Stimulated activated CD4-positive, alpha-beta T cell treated with anti-CD3 and anti-CD28 coated beads, Interleukin-2, amount 100 ng/mL, for 48 hours (primary cell): ENCODE measurements at places on chromosomes 13 and 19.
A peak's percentile ranks its signal among the peaks of the same experiment; 100 is the strongest.

DNA sequence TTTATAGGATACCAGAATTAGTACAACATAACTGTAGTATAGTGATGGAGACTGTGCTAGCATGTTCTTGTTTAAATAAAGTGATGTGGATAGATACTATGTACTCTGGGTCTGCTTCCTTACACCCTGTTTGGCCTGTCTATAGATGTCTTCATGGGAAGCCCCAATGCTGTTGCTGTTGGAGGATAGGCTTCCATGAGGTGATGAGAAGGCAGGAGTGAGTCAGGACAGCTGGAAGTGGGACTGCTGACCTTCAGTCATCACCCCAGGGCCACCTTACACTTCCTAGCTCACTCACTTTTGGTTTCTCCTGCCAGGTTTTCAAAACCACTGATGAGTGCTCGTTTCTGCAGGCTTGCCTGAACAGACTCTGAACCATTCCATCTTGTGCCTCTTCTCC lies 4.2 kb downstream of the KCTD4 start:
- no peak for DNase-seq

DNA sequence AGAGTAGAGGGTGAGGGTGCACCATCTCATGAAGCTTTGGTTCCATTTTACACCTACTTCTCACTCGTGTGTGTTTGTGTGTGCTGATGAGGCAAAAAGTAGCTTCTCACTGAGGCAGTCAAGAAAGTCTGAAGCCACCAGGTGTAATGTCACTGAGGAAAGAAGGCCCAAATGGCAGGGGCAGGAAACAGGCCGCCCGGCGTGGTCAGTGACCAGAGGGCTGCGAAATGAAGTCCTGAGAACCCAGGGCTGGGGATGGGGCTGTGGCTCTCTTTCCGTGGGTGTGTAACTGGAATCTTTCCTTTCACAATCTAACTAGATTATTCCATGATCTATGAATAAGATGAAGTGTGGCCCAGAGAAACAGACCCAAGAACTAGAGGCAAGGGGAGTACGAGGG lies 25.5 kb upstream of the TFDP1 start:
- DNase-seq: no peak

DNA sequence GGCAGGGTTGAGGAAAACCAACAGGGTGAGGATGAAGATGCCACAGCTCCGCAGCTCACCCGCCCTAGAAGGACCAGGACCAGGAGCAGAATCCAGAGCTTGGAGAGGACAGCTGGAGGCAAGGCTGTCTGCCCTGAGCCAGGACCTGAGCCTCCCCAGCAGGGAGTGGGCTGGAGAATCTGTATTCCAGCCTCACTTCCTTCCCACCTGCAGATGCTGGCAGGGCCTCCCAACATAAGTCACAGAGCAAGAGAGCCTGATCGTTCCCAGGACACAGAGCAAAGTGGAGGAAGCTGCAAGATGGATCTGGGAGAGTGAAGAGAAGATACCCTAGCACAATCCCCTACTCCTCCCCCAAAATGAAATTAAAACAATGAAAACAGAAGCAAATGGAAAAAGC lies 61.7 kb upstream of the WASF3 start:
- DNase-seq: no peak

- DNase-seq: peak; percentile 44
Measured at GRCh38 chr19:17797424-17798201, 2.7 kb downstream of the B3GNT3 start.

DNA sequence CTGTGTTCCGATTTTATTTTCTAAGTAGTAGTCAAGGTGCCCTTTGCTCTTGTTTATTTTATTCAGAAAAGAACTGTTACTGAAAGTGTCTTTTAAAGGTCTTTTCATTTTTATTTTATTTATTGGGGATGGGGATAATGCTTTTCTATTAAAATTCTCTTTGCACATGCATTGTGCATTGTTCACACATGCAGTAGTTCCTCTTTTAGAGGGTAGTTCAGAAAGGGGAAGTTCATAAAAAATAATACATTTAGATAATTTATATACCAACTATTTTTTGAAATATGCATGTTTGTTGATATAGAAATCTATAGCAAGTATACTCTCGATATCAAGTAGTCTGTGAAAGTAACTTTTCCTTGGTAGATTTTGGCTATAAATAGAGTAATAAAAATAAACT lies 3.5 kb downstream of the GPC5 start:
- no peak for DNase-seq

GRCh38 chr19:6988257-6988656 lies 33.0 kb downstream of the MBD3L2B start:
- no peak for DNase-seq

DNA sequence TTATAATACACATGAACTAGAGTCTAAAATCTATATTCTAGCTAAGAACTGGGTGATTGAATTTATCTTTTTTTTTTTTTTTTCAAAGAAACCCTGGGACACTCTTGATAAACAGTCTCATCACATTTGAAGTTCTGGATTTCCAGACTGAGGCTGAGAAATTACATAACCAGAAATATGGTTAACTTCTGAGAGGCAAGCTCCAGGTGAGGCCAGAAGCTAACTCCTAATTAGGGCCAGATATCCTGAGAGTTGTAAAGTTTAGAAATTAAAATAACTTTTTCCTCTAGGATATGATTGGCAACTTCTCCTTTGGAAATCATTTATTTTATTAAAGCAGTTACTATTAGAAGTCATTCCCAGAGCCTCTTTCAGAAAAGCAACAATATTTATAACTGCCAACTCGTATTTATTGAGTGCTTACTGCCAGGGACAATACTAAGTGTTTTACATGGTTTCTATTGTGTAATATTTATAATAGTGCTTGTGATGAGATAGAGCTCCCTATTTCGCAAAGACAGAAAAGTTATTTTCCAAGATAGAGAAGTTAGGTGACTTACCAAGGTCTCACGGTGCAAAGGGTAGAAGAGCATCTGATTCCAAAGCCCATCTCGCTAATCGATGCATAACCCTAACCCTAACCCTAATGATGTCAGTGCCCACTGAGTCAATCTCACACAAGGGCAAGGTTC lies 187.7 kb downstream of the DCT start:
- no peak for DNase-seq

DNA sequence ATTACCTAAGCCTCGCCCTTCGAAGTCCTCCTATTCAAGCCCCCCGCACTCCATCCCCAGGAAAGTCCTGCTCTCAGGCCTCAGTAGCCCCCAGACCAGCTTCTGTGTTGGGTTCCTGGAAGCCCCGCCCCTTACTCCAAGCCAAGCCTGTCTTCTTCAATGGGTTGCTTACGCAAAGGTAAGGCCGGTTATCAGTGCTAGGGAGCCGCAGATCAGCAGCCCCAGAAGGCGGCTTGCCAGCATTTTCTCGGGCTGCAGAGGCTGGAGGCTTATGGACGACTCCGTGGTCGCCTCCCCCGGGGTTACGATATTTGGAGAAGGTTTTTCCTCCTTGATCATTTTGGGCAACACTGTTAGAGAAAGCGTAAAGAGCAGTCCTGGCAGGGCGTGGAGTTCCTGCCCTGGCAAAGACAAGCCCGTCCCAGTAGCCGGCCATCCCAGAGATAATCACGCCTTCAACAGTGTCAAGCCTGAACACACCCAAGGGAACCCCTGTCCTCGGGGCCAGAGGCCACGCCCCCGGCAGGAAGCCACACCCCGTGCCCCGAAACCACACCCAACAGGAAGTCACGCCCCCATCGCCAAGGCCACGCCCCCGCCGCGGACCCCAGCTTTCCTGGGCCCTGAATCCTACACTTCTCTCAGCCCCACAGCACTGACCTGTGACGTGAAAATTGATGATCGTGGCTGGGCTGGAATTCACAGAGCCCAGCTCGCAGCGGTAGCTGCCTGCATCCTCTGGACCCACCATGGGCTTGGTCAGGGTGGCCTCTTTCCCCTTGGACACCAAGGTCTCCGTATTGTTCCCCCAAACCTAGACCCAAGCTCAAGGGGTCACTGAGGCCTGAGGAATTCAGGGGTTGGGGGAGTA lies 954 bp upstream of the RASIP1 start:
- DNase-seq: no peak

- DNase-seq: no peak
Measured at GRCh38 chr13:111943229-111943795, 123.6 kb upstream of the SOX1 start.

DNA sequence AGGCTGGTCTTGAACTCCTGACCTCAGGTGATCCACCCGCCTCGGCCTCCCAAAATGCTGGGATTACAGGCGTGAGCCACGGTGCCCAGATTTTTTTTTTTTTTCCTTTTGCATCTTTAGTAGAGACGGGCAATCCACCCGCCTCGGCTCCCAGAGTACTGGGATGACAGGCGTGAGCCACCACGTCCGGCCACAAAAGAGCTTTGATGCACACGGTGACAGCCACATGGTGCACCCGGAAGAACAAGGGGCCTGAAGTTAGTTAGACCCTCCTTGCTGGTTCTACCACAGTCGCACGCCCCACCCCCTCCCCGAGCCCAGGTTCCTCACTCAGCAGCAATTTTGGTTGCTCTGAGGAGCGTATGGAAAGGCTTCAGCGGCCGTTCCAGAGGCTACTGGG lies 54.2 kb upstream of the USE1 start:
- no peak for DNase-seq

DNA sequence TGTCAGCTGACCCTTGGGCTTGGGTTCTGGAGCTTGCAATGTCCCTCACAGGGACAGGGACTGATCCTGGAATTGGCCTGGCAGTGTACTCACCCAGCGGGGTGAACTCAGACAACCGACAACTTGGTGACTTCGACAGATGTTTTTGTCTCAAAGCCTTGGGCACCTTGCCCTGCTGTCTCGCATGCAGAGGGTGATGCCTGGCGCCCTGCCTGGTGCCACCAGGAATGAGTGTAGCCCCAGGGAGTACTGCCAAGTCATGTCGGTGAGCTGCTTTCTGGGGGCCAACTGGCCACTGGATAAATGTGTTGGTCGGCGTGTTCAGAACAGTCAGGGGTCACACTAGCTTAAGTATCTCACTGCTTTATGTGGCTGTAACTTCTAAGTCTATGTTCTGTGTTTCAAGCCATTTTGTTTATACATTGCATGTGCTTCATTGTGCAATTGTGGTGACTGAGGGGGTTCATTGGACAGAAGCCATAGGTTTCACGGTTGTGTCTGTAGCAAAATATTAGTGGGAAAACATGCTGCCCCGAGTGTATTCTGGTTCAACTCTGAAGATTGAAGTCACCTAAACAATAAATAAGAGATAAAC lies 96.3 kb upstream of the TNFSF11 start:
- no peak for DNase-seq

GRCh38 chr13:77699059-77699680 lies 1.7 kb downstream of the SLAIN1 start:
- no peak for DNase-seq

DNA sequence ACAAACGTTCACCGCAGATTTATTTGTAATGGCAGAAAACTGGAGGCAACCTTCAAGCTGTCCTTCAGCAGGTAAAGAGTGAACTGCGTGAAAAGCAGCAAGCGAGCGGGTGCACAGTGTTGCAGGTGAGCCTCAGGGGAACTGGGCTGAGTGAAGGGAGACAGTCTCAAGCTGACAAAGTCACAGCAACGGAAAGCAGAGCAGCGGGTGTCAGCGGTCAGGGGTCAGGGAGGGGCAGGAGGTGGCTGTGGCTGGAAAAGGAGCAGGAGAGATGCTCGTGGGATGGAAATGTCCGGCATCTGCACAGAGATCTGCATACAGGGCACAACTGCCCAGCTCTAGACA lies 8.5 kb upstream of the RASA3 start:
- no peak for DNase-seq

- no peak for DNase-seq
Measured at GRCh38 chr13:76982061-76982460, 9.8 kb upstream of the CLN5 start.

DNA sequence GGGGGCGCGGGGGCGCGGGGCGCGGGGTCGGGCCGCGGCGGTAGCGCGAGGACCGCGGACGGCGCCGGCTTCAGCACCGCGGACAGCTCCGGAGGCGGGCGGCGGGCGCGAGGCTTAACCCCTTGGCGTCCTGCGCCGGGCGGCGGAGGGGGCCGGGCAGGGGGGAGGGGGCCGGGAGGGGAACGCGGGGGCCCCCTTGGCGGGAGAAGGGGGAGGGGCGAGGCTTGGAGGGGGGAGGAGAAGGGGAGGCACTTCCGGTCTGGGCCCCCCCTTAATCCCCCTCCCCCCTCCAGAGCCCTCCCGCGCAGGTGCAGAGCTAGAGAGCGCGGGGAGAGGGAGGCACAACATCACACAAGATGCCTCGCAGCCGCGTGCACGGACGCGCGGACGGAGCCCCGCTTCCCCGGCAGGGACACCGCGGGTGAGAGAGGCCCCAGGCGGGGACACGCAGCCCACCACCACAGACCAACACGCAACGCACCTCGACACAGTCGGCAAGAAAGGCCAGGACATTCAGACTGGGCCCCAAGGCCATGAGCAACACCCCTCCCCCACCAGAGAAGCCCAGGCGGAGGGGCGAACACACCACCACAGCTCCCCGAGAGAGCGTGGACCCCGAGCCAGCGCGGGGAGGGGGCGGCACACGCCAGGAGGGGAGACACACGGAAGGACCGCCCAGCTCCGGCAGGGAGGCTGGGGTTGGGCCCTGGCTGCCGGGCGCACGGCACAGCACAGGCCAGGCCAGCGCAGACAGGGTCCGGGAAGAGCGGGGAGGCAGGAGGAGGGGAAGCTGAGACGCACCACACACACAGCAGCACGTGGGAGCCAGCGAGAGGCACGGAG lies 24.1 kb downstream of the SHANK1 start:
- DNase-seq: peak; percentile 8

DNA sequence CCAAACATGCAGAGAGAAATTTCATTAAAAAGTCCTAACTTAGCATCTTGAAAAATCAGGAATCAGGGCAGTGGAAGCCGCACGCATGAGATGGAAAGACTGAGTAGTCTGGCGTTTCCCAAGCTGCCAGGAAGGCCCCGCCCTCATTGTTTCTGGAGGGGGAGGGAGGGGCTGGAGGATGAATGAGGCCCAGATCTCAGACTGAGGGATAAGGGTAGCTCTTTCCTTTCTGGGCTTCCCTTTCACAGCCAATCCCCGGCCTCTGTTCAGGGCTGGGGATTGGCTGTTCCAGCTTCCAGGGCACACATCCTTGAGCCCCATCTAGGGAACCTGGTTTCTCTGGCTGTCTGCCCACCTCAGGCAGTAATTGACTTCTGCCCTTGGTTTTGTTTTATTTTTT lies 7.3 kb downstream of the C19orf53 start:
- DNase-seq: no peak

- DNase-seq: no peak
Measured at GRCh38 chr19:39133431-39134270, 8.1 kb downstream of the PAK4 start.

DNA sequence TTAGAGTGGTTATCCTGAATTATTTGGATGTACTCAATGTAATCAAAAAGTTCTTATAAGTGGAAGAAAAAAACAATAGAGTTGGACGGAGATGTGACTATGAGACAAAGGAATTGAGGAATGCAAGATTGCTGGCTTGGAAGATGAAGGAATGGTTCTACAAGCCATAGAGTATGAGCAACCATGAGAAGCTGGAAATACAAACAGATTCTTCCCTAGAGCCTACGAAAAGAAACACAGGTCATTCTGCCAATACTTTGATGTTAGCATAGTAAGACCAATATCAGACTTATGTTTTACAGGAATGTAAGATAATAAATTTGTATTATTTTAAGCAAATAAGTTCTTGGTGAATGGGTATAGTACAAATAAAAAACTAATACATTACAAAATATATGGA lies 249.2 kb downstream of the DIAPH3 start:
- no peak for DNase-seq
